ENCODE measurements at places on chromosomes 13 and 19. TPM values are rescaled to one million over a fixed set of nuclear protein-coding genes. Genes with fewer than 3 reads are reported as not detected.

GRCh38 chr19:15869109-15869555, 28.7 kb downstream of the CYP4F2 start:
- DNase-seq: no peak

Gene PLVAP
- 18.1 TPM for total RNA-seq

- no peak for DNase-seq
Observed at GRCh38 chr19:12990853-12991252, 4.4 kb upstream of the NFIX start.

DNA sequence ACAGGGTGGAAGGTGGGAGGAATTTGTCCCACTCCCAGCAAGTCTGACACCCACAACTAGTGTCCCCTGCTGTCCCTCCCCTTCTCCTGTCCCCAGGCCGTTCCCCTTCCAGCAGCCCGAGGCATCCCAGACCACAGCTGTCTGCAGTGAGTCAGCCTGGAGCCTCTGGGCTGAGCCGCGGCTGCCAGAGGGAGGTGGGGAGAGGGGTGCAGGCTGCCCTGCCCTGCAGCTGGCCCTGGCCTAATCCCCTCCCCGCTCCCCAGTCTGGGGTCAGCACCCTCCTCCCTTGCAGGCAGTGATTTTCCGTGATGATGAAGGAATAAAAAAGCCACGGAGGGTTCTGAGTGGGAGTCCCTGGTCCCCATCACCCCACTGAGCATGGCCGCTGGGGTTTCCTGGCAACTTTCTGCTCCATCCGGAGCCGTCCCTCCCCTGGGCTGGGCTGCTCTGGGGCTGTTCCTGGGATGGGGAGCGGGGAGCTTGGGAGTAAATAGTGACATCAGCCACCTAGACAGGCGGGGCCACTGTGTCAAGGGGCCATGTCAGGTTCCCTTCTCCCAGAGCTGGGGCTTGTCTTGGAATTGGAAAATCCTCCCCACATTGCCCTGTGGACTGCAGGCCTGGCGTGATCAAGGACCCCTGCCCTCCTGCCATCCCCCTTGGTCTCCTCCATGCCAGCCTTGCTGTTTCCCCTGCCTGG, 16.8 kb downstream of the SPC24 start:
- DNase-seq: peak; percentile 89

Gene ATP1A3
- 388 TPM for total RNA-seq

Gene SYCN
- not detected for total RNA-seq

GRCh38 chr13:42548731-42549551, 25.0 kb upstream of the TNFSF11 start:
- DNase-seq: no peak

GRCh38 chr19:15112385-15112784, 5.2 kb downstream of the SYDE1 start:
- no peak for DNase-seq
